Stimulated activated CD4-positive, alpha-beta T cell treated with anti-CD3 and anti-CD28 coated beads, Interleukin-15, amount 100 ng/mL, for 1 hour (primary cell): ENCODE measurements at places on chromosomes 12 and 14.

DNA sequence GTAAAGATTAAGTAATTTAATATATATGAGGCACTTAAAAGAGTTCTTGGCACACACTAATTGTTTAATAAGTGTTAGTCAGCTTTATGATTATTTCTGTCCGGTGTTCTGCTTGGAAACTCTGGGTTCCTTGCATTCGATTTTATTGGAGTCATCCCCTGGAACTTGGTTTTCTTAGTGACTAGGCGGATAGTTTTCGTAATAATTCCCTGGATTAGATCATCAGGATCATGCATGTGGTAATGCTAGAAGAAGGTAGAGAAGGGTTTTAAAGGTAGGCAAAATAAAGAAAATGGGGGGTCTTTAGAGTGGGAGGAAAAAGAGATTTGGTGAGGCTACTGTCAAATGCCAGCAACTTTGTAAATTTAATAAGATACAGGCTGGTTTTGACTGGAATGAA is 88.4 kb downstream of the MYF5 start:
- DNase-seq = no peak

GRCh38 chr14:67133595-67134441 is 55.4 kb upstream of the GARIN2 start:
- no peak for DNase-seq

- DNase-seq = no peak
These were observed 119.0 kb upstream of the SLC38A4 start for GRCh38 chr12:46944771-46945170.

GRCh38 chr12:78204926-78205325 is 374.2 kb downstream of the NAV3 start:
- DNase-seq = no peak

GRCh38 chr14:49971156-49972130 is 78.6 kb downstream of the ARF6 start:
- DNase-seq = no peak

DNA sequence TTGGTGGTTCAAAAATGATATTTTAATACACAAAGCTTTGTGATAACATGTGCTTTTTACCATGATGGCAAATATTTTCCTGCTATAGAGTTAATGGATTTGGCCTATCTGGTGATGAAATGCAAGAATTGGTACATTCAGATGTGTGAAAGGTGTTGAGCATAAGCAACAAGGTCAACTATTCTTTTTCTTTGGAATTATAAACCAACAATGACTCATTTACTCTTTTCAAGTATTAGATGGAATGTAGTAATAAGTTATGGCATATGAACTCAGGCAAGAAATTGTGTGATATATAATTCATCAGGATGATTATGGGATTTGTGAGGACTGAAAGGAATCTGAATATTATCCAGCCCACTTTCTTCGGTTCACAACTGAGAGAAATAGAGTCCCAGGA is 471.4 kb downstream of the ETNK1 start:
- no peak for DNase-seq

DNA sequence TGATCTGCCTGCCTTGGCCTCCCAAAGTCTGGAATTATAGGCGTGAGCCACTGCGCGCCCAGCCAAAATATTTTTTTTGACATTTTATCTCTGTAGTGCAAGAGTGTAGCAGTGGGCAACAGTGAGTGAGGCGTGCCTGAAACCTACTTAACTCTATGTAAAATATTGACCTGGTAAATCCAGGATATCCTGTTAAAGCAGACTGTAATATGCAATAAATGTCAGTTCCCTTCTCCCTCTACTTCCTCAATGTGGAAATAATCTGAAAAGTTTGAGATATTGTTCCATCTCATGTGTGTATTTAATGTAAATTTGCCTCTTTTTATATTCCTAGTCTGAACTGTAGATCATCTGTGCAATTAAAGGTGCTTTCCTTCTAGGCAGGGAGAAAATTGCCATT is 9.5 kb upstream of the CDK17 start:
- DNase-seq = no peak
